ENCODE measurements at places on chromosomes 2 and 18.

DNA sequence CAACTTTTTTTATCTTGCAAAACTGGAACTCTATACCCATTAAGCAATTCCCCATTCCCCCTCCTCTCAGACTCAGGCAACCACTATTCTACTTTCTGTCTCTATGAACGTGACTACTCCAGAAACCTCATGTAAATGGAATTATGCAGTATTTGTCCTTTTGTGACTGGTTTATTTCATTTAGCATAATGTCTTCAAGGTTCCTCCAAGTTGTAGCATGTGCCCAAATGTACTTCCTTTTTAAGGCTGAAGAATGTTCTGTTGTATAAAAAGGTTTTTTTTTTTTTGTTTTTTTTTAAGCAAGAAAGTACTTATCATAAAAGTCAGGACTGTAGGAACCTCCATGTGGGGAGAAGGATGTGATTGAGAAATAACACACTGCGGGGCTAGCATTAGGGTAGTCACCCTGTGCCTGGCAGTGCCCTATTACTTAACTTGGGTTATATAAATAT is 262.9 kb upstream of the FBXO11 start:
- no peak for DNase-seq

- DNase-seq = no peak
Observed at GRCh38 chr2:170335351-170335750, 157.4 kb downstream of the MYO3B start.

- no peak for DNase-seq
Observed at GRCh38 chr18:59605633-59606192, 91.5 kb downstream of the CCBE1 start.

GRCh38 chr2:121502781-121503180 is 27.9 kb upstream of the RNU4ATAC start:
- DNase-seq = no peak

DNA sequence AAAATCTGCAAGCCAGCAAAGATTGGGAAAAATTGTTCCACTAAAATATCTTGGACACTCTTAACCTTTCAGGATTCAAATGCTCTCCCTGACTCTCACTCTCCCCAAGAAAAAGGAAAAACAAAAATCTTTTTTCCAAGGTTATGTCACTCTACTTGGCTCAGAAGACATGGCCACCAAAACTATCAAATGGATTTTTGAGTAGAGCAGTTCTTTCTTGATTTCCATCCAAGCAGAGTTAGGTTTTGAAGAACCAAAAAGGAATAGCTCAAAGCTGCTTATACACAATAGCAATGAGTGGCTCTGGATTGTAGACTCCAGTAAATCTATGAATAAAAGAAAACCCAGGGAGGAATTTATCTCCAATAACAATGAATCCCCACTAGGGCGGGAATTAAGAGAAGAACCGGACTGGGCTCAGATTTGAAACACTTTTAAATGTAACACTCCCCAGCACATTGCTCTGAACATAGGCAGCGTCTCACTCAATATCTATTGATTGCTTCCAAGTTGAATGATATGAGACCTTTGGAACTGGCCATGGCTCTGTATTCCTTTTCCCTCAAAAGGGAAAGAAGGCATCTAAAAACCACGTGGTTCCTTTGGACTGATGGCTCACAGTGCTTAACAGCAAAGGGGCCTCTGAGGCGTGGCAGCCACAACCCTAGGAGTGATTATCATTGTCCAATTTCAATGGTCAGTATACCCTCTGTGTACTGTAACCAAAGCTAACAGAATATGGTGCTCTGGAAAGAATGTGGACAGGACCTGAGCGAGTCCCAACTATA is 68.3 kb downstream of the SPRED2 start:
- DNase-seq = no peak

- no peak for DNase-seq
Observed at GRCh38 chr2:215627771-215628170, 191.9 kb upstream of the FN1 start.

GRCh38 chr18:58453913-58454317 is 175.0 kb downstream of the ALPK2 start:
- DNase-seq = no peak

GRCh38 chr2:234788841-234789240 is 163.0 kb upstream of the SH3BP4 start:
- DNase-seq = no peak

- no peak for DNase-seq
Observed at GRCh38 chr18:46336278-46337111, 232.3 kb downstream of the HAUS1 start.

- DNase-seq = no peak
Observed at GRCh38 chr2:143885461-143885860, 634.5 kb downstream of the ZEB2 start.

- DNase-seq = no peak
Observed at GRCh38 chr2:241582806-241583205, 24.3 kb downstream of the BOK start.

DNA sequence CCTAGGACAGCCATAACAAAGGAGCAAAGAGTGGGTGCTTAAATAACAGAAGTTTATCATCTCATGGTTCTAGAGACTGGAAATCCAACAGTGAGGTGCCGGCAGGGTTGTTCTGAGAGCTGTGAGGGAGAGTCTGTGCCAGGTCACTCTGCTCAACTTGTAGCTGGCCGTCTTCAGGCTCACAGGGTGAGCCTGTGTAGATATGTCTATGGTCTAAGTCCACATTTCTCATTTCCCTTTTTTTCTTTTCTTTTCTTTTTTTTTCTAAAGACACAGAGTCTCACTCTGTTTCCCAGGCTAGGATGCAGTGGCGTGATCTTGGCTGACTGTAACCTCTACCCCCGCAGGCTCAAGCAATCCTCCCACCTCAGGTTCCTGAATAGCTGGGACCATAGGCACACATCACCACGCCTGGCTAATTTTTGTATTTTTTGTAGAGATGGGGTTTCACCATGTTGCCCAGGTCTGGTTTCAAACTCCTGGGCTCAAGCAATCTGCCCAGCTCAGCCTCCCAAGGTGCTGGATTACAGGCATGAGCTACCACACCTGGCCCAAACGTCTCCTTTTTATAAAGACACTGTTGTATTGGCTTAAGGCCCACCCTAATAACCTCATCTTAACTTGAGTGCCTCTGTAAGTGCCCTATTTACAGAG is 142.2 kb downstream of the SP3 start:
- no peak for DNase-seq

- DNase-seq = no peak
Observed at GRCh38 chr2:120472031-120472430, 126.1 kb downstream of the INHBB start.

GRCh38 chr2:218607436-218608115 is at the start of gene PLCD4:
TSS of gene PLCD4 (plus strand) at chr2:218607899. CDS start at chr2:218615740, 7,841 bp downstream.
- no peak for DNase-seq

DNA sequence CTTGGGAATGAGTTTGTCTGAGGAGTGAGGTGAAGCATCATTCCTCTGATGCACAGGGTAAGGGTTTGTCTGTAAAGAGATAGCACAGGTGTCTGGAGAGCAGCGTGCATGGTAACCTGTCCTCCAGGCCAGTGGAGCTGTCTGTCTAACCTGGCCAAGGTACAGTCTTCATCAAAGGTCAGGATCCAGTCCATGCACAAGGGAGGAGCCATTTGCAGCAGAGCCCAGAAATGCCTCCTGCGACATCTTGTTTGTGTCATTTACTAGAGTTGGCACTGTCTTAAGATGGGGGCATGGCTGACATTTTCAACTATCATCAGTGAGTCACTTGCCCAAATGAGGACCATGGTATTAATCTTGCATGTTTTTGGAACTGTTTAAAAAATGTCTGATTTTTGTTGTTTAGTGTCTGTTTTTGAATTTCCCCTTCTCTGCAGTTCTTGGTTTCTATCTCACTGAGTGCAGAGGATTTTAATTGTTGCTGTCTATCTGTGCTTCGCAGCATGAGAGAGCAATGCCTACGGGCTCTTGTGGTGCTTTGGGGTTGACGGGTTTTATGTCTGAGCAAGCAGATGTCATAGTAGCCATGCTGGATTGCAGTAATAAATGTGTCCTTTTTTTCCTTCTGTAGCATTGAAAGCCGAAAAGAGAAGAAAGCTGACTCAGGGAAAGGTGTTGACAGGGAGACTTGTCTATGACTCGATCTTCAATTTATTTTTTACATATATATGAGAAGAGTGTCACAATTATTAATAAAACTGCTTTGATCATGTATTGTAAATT is 91.3 kb downstream of the DPP4 start:
- no peak for DNase-seq

- DNase-seq = no peak
Observed at GRCh38 chr2:43376523-43377198, 150.3 kb upstream of the ZFP36L2 start.

GRCh38 chr18:12963069-12963468 is 15.3 kb downstream of the SEH1L start:
- no peak for DNase-seq

- no peak for DNase-seq
Observed at GRCh38 chr2:201182650-201183364, at the start of gene CASP10. TSS of gene CASP10 (plus strand) at chr2:201183141. CDS start at chr2:201185778, 2,637 bp downstream.

- no peak for DNase-seq
Observed at GRCh38 chr2:216562696-216563435, 64.2 kb downstream of the RPL37A start.

GRCh38 chr2:238988105-238988504 is 140.2 kb downstream of the TWIST2 start:
- no peak for DNase-seq

- DNase-seq = no peak
Observed at GRCh38 chr2:159362816-159363251, 76.3 kb upstream of the WDSUB1 start.

DNA sequence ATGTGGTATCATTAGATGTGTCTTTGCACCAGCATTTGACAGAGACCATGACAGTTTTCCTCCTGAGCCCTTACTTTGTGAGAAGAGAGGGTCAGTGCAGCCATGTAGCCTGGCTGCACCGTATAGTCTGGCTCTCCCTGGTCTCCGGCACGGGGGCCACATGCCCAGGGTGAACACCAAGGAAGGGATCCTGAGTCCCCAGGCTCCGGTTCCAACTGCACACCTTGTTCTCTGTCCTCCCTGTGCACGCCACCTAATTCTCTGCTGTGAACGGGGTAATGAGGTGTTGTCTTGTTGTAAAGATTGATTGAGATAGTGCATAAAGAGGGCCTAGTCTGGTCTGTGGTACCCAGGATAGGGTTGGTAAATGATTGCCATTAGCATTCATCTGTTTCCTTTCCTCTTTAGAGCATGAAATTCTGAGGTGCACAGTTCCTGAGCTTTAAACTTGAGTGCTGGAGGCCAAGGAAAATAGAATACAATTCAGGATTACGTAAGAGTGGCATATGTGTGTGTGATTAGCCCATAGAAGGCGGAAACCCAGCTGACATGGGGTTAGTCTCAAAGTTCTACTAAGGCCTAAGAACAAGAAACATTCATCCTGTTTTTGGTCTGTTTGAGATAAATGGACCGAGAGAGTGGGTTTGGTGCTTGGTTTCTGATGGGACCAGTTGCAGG is 55.5 kb downstream of the NCK2 start:
- DNase-seq = no peak

- DNase-seq = no peak
Observed at GRCh38 chr2:158969715-158970240, 1.3 kb downstream of the TANC1 start.

DNA sequence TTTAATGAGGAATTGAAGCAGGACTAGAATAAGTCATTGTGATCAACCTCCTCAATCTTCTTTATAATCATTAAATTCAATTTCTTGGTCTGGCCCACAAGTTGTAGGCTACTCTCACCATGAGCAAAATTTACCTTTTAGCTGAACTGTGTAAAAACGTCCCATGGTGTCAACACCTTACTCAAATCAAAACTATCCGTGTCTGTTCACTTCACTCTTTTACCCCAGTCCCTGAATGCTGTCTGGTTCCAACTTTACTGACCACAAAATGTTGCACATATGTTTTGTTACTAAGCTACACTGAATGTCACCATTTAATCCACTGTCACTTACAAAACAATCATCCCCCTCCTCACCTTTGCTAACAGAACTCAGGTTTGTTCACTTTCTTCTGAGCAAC is 951.6 kb upstream of the SLC39A10 start:
- no peak for DNase-seq

DNA sequence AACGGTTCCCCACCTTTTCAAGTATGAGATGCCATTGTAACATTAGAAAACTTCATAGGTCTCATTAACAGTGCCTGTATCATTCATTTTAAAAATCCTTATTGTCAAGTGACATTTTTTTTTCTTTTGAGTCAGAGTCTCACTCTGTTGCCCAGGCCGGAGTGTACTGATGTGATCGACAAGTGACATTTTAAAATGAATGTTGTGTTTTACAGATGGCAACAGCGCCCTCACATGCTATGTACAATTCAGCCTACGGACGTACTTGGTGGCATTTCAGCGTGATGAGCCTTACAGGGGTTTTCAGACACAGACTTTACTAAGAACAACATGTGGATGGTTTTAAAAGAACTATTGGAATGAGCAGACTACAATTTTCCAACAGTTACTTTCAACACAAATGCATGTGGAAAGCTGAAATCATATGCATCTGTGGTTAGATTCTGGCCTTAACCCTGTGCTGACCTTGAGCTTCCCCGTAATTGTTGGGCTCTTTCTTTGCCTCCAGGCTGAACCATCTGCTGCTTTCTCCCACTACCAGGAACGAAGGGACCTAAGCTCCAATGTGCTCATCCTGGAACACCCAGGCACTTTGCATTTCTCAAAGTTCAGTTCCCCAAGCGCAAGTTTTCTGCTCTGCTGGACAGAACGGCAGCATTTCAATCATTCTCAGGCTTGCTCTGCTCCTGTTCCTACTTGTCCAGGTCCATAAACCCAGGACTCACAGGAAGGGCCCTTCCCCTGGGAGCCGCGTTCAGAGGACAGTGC is 119.9 kb upstream of the NDUFV2 start:
- DNase-seq = no peak

GRCh38 chr2:197089655-197090054 is 163.1 kb upstream of the PGAP1 start:
- DNase-seq = no peak

GRCh38 chr2:3486047-3487027 is 33.0 kb downstream of the ADI1 start:
- no peak for DNase-seq

GRCh38 chr2:192007581-192008228 is 160.8 kb upstream of the CAVIN2 start:
- DNase-seq = no peak

GRCh38 chr2:128792476-128793054 is 473.9 kb upstream of the HS6ST1 start:
- no peak for DNase-seq

DNA sequence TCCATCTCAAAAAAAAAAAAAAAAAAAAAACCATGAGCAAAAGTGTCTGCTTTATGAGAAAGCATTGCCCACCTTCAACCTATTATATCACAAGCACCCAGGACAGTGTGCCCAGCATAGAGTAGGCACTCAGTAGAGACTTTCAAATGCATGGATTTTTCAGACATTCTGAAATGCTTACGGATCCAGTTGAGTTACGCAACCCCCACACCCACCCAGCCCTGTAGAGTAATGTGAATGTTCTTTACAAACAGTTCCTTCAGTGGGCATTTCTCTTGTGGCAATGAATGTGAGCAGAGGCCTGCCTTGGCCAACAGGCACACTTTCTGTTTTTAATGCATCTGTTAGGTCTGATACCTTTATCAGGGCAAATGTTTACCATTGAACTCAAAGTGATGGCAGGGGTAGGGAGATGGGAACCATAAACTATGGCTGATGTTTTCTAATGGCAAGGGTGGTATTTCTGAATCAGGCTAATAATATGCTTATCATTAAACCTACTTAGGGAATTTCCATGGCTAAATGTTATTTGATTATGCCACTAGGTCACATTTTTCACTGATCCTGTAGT is 65.0 kb upstream of the RPL31 start:
- DNase-seq = no peak

GRCh38 chr18:60060026-60060425 is 160.2 kb downstream of the PMAIP1 start:
- DNase-seq = no peak

GRCh38 chr2:26725521-26725820 is 32.9 kb downstream of the KCNK3 start:
- DNase-seq = no peak

- DNase-seq = no peak
Observed at GRCh38 chr2:239476757-239477585, 76.2 kb upstream of the HDAC4 start.
